Frontal cortex (tissue), 4 donors: ENCODE measurements at places on chromosomes 6 and 20. TPM values are rescaled to one million over a fixed set of nuclear protein-coding genes. Genes with fewer than 3 reads are reported as not detected.

GRCh38 chr20:37899105-37900045 lies 3.6 kb upstream of the VSTM2L start:
- no peak for DNase-seq

DNA sequence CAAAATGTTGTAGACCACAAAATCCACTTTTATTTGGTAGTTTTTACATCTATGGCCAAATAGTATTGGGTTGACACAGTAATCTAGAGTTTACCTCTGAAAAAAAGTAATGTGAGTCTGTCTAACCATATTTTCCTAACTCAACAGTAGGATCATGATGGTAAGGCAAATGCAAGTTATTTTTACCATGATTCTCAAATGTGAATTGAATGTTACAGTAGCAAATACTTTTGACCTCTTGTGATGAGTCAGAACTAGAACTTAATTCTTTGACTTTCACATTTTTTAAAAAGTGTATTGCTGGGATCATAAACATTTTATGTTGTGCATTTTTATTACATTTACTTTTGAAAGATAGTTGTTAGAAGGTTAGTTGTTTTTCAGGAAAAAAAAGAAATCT lies 22.0 kb downstream of the RNF146 start:
- DNase-seq = no peak

GRCh38 chr6:16415677-16416076 lies 177.3 kb downstream of the GMPR start:
- no peak for DNase-seq

GRCh38 chr6:108872141-108872557 lies 23.9 kb downstream of the ARMC2 start:
- DNase-seq = no peak

- no peak for DNase-seq
Measured at GRCh38 chr6:2688401-2689064, 62.2 kb downstream of the MYLK4 start.

- DNase-seq = no peak
Measured at GRCh38 chr6:129859524-129859923, 1.6 kb downstream of the TMEM244 start.

GRCh38 chr6:161249327-161249726 lies 24.5 kb downstream of the AGPAT4 start:
- DNase-seq = no peak

- no peak for DNase-seq
Measured at GRCh38 chr20:51636123-51636522, 93.6 kb upstream of the NFATC2 start.

- no peak for DNase-seq
Measured at GRCh38 chr6:73962884-73963283, 266.9 kb downstream of the CD109 start.

- DNase-seq = no peak
Measured at GRCh38 chr6:151431337-151431736, 20.6 kb downstream of the RMND1 start.

- DNase-seq = no peak
Measured at GRCh38 chr6:149965194-149966020, 1.7 kb downstream of the ULBP1 start.

GRCh38 chr6:26158076-26158580 lies 70.9 kb downstream of the HFE start:
- peak; percentile 82 for DNase-seq

GRCh38 chr20:40571639-40572038 lies 117.4 kb downstream of the MAFB start:
- no peak for DNase-seq

DNA sequence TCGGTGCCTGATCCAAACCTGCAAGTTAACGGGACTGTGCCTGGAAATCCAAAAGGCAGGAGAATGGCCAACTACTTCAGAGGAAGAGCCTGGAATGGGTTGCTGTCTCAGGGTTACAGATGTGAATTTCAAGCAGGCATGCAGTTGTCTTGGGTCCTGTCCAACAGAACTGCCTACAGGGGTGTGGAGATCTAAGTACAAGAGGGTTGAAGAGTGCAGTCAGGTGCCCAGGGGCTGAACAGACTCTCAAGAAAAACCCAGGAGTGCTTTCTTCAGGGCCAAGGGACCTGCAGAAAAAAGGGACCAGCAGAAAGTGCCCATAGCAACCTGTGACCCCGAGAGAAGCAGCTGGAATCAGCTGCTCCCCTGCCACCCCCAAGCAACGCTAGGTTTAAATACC lies 71.0 kb downstream of the PREP start:
- DNase-seq = no peak

DNA sequence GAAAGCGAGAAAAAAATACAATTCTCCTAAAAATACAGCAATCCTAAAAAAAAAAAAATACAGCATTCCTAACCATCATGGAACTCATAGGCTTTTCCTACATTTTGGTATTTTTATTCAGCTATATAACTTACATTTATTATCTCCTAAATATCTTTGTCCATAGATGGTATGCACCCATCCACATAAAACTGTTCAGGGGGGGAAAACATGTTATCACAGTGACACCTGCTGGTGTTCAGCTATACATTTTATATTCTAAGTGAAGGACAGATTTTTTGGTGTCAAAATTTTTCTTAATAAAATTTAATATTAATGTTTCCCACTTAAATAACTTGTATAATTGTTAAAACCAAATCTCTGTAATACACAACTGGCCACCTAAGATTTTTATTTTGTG lies 58.0 kb downstream of the BLOC1S5 start:
- DNase-seq = no peak

DNA sequence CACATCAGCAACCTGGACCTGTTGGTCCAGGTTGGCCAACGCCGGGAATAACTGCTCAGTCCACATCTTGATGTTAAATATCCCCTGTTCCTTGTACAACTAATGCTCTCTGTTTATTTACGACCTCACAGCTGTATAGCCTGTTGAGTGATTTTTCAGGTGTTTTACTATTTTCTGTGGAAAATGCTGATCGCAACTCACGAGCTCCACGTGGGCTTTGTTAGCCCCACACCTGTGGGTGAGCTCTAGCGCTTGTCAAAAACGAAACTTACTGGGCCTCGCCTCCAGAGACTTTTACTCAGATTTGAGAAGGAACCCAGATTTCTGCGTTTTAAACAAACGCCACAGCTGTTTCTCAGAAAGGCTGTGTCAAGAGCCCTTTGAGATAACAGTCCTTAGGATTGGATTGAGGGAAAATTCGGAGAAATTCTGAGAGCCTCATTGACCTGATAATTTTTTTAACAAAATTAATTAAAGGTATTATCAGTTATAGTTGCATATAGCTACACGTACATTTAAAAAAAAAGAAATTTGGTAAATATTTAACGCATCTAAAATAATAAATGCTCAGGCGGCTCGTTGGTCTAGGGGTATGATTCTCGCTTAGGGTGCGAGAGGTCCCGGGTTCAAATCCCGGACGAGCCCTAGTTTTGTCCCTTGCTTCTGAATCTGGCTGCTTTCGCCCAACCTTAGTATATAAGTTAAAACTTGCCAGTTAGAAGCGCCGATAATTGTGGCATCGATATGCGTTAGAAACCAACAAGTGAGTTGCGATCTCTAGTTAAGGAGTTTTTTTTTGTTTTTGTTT lies 16.7 kb downstream of the HMGN4 start:
- no peak for DNase-seq

Gene TBC1D7
- total RNA-seq = 37.5 TPM

Gene THBD
- 1.2 TPM for total RNA-seq

Gene MLIP
- 11.8 TPM for total RNA-seq

Gene TOX2
- 0.41 TPM for total RNA-seq

Gene LY6G5C
- total RNA-seq = 5.3 TPM

Gene EDN1
- 4.9 TPM for total RNA-seq

Gene FAM83D
- 2.4 TPM for total RNA-seq
